Stimulated activated CD8-positive, alpha-beta memory T cell treated with anti-CD3 and anti-CD28 coated beads, Interleukin-7, amount 100 ng/mL, for 48 hours (primary cell): ENCODE measurements at places on chromosomes 2 and 18.

- DNase-seq, result no peak
Measured at GRCh38 chr2:76812156-76812555, 710.0 kb downstream of the LRRTM4 start.

DNA sequence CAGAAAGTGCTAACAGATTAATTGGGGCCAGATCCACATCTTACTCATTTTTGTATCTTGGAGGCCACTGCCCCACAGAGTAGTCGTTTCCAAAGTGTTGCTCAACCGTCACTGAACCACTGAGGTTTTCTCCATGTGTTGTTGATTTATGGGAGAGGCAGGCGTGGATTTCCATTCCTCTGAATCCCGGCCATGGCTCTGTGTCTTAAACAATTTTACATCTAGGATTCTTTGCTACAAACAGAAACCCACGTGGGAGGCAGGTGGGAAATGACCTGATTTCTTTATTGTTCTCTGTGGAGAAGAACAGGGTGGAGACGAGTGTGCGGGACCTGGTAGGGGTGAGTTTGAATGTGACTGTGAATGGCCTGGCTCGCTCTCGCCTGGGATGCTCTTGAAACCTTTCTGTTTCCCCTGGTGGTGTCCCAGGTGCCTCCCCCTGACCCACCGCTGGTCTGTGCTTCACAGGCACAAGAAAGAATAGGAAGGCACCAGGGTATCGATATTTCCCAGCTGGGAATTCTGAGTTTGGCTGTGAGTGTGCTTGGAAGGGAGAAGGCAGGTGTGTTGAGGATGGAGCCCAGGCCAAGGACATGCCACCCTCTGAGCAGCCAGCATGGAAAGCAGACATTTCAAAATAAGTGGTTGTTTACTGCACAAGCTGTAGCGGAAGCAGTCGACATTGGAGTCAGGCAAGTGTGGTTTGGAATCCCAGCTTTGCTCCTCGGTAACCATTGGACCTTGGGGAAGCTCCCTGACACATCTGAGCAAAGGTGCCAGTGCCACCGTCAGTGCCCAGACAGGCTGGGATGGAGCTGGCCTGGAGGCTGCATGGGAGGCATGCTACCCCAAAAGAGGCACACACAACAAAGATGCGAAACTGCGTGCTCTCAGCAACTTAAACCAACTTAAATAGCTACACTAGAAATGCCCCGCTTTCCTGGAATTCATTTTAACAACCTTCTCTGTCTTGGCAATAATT, 50.0 kb downstream of the LPIN1 start:
- DNase-seq, result no peak

GRCh38 chr2:128494640-128495321, 176.1 kb upstream of the HS6ST1 start:
- no peak for DNase-seq

- no peak for DNase-seq
Measured at GRCh38 chr2:151770995-151771394, 36.7 kb upstream of the NEB start.

- DNase-seq, result no peak
Measured at GRCh38 chr18:48551100-48551499, 12.3 kb downstream of the CTIF start.
